ENCODE measurements at places on chromosomes 5 and 9.

DNA sequence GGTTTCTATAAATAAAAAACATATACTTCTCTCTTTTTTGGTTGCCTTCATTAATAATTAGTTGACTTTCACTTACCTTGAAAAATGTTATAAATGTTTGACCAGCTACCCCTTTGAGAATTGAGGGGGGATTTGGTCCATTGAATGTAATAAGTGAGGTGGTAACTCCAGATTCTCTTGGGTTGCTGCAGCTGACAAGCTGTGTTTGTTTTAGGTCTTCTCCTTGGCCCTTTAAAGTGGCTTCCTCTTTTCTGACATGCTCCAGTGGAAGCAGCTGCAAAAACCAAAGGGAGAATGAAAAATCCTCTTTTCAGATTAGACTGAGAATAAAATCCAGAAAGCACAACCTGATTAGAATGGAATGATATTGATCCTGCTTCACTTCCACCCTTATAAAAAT is 410.5 kb downstream of the TMEM38B start:
- no peak for DNase-seq

DNA sequence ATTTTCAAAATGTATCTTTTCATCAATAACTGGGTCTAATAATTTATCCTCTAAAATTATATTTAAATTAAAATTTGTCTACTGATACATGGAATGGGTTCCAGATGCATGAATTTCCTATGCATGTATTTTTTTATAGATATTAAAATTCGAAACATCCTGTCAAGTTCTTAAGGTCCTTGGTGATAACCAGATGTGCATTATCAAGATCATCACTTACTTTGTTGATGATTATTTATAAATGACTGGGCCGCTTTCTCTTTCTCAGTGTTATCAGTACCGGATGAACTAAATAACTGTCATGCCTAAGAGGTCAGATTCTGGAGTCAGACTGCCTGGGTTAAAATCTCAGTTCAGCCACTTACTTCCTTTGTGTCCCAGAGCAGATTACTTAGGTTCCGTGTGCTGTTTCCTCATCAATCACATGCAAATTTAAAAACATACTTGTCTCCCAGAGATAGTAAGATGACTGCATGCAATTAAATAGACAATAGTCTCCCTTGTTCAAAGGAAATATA is 124.3 kb downstream of the TEX10 start:
- no peak for DNase-seq

DNA sequence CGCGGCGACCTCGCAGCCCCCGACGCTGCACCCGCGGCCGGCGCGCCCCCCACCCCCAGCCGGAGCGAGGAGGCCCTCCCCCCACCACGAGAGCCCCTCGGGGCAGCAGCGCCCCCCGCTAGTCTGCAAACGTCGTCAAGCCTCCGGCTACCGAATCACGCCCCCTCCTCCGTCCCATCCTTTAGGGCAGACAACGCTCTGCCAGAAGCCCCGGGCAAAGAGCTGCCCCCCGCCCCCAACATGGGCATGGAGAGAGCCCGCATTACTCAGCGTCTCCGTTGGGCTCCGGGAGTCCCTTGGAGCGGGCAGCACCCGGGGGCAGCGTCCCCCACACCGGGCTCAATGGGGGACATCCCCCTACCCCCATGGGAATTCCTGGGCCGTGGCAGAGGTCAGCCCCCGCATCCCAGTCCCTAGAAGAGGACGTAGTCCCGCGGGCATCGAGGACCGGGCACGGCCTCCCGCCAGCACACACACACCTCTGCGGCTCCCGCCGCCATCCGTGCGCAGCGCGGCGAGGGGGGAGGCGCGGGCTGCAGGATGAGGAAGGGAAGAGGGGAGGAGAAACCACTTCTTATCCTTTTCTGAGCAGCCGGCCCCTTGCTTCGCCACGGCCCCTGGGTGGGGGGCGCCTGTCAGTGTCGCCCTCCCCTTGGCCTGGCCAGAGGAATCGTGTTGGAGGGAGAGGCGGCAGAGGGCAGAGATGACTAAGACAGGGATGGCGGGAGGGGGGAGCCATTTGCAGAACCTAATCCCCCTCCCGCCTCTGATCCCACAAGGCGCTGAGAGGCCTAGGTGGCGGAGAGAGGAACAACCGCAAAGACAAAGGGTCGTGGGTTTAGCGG is 750 bp downstream of the DNM1 start:
- DNase-seq = peak; percentile 11

DNA sequence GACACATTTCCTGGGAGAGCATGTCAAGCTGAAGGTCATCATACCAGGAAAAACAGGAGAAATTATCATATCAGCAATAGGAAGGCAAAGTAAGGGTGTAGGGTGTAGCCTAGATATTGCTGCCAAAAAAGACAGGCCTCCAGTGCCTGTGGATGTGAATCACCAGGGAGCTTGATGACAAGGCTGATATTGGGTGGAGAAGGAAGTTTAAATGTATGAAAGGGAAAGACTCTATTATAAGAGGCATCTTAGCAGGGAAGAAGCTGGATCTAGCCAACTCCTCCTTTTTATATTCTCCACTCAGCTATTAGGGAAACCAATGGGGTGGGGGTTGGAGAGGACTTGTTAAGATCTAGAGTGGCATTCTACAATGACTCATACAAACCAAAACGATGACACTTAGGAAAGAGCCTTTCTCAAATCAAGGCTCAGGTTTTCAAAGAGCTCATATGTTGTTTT is 13.4 kb upstream of the TXNDC8 start:
- DNase-seq = no peak

- DNase-seq = no peak
Observed at GRCh38 chr5:92409134-92409533, 1026.0 kb upstream of the ARRDC3 start.

DNA sequence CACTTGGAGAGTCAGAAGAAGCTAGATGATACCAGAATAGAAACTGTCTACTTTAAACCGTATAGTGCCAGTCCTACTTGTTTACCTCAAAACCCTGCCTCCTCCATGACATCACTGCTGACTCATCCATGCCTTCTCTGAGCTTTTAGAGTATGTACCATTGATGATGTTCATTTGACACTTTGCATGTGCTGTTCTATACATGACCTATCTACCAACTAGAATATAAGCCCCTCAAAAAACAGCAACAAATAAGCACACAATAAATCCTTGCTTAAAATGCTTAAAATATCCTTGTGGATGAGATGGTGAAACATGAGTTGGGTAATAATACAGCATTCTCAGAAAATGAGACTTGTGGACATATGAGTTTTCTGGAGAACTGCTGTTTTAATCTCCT is 2.6 kb downstream of the CTNNAL1 start:
- peak; percentile 68 for DNase-seq

DNA sequence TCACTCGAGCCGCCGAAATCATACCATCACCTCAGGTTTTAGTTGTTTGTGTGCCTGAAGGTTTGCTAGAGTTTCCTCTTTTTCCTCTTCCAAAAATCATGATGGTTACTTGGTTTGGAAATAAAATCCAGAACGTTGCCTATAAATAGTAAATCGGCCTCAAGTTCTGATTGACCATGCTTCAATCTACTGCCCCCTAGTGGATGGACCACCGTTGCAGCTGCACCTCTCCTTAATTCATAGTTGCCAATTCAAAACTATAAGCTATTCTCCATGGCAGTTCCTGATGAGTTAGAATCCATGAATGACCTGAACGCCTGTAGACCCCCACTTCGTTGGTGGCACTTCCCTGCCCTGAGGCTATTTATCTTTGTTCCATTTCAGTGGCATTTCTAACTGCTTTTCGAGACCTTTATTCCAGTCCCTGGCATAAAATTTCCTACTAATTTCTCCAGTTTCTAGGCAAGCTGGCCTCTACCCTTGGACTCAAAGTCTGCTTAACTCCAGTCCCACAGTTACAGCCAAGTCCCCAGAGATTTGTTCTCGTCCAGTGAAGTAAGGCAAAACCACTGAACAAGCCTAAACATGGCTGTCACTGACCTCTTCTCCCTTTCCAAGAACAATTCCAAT is 422.6 kb downstream of the EFNA5 start:
- DNase-seq = peak; percentile 18

GRCh38 chr9:83509402-83509801 is 28.8 kb downstream of the FRMD3 start:
- no peak for DNase-seq

DNA sequence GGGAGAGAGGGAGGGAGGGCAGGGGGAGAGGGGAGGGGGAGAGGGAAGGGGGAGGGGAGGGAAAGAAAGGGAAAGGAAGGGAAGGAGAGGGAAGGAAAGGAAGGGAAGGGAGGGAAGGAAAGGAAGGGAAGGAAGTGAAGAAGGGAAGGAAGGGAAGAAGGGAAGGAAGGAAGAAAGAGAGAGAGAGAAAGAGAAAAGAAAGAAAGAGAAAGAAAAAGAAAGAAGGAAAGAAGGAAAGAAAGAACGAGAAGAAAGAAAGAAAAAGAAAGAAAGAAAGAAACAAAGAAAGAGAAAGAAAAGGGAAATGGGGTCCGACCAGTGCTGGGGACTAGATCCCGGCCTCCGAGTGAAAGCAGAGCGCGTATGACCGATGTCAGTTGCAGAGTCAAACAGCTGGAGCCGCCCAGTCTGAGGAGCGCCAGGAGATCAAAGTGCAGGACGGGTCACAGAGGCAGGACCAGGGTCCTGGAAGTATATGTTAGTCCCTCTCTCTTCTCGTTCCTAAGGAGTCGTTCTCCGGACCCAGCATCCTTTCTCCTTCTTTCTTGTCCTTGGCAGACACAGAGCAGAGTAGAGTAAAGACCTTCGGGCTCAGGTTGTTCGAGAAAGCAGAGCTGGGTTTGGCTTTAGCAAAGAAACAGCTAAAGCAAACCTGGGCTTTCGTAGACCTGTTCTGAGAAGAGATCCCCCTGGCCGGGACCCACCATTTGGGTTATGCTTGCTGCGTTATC is 305.4 kb upstream of the MSX2 start:
- no peak for DNase-seq

GRCh38 chr9:76855015-76855414 is 50.9 kb downstream of the PRUNE2 start:
- no peak for DNase-seq

DNA sequence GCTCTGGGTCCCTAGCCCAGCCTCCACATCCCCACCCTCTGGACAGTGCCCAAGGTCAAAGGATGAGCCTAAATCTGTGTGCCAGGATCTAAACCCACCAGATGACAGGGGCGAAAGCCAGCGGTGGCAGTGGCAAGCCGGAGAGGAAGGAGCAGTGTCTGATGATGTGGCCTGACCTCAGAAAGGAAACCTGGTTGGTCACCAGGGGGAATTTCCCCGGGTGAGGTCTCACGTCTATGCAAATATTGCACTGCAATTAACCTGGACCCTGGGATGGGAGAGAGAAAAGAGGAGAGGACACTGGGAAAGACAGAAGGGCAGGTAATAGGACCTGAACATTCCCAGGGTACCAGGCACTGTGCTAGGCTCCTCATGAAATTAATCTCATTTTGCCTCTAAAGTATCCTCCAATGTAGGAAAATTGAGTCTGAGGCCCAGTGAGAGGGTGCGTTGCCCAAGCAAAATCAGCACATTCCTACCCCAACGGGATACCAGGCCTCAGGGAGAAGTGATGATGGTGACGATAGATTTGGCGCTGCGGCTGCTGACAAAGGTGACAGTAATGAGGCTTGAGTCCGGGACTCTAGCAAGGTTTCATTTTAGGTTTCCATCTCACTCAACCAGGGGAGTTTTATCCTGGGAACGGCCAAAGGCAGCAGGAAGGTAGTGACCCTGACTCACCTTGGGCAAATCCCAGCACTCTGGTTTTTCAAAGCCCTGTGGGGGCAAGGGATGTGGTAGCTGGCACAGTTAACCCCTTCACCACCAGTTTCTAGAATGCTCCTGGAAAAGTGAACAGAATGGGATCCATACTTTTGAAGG is 13.4 kb upstream of the TNIP1 start:
- peak; percentile 73 for DNase-seq

Measured in stimulated activated CD4-positive, alpha-beta T cell treated with anti-CD3 and anti-CD28 coated beads, Interleukin-4, amount 100 ng/mL, for 24 hours (primary cell).